ENCODE measurements at places on chromosomes 3 and 15.

- DNase-seq, result no peak
These were observed 69.0 kb upstream of the FNDC3B start for GRCh38 chr3:171970301-171970788.

GRCh38 chr3:41117398-41117870 is 81.9 kb upstream of the CTNNB1 start:
- peak; percentile 93 for DNase-seq

DNA sequence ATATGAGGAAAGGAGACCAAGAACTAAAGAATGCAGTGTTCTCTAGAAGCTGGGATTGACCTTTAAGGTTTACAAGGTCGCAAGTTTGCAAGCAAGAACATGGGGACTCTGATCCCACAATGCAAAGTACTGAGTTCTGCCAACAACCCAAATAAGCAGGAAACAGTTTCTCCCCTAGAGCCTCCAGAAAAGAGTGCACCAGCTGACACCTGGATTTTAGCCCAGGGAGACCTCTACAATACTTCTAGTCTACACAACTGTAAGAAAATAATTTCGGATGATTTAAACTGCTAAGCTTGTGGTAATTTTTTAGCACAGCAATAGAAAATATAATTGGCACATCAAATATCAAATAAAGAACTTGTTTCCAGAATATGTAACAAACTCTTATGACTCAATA is 46.4 kb downstream of the EHHADH start:
- no peak for DNase-seq

- no peak for DNase-seq
These were observed 25.2 kb upstream of the GOLGA6C start for GRCh38 chr15:75232826-75233503.

- DNase-seq, result peak; percentile 68
These were observed 141.7 kb downstream of the MEIS2 start for GRCh38 chr15:36958606-36959005.

DNA sequence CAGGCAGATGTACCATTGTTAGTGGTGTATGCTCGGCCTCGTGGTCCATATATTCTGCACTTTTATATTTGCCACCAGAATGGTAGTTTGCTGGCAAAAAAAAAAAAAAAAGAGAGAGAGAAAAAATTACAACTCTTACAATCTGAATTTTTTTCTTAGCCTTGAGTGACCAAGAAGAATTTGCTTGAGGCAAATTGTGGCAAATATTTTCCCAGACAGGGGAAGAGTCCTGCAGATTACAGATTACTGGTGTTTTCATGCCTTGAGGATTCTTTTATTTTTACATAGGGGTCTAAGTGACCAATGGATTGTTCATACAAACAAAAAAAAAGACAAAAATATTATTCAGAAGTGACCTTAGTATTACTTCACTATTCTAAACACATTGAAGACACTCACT is 283.3 kb downstream of the BBX start:
- DNase-seq, result no peak
